Dermis blood vessel endothelial cell (primary cell): ENCODE measurements at places on chromosomes 4 and X. TPM values are rescaled to one million over a fixed set of nuclear protein-coding genes. Genes with fewer than 3 reads are reported as not detected.

DNA sequence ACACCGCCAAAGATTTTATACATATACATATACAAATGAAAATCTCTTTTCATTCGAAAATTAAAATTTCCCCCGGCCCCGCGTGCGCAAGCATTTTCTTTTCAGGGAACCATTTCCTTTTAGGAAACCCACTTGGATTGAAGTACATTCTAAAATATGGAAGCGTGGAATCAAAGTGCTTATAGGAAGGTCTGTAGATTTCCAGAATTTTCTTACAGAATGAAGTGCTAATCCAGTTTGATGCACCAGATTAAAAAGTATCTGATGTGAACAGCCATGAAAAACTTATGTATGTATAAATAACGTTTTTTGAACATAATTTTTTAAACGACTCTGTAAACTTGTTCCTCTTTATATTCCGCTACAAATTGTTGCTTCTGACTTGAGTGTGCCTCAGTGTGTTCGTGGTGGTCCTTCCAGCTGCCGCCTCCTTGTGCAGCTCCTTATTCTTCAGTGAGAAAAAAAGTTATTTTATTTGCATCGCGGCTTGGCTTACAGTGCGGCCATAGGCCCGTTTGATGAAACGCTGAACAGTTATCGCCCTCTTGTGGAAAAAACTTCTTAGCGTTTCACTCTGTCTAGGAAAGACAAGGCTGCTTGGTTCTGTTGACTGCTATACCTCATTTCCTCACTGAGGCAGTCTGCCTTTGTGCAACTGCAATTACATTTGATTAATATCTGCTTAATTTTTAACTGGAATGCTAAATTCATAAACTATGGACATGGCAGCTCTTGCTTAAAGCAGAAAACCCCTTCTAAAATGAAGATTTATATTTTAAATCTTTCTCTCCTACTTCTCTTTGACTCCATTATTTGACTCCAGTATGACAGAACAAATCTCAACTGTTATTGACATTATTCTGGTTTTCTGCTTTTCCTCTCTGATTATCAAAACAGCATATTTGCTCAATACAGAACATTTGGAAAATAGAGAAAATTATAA is 4.7 kb upstream of the NKX6-1 start:
- peak; percentile 78 for DNase-seq

Gene ABCG2
- total RNA-seq: 45.0 and 96.0 TPM in 2 replicates

Gene ANTXR2
- 36.2 and 36.7 TPM in 2 replicates for total RNA-seq

Gene EXOC1
- 52.8 and 72.5 TPM in 2 replicates for total RNA-seq
